ENCODE measurements at places on chromosomes 5 and 9.

GRCh38 chr5:18102733-18103132, 468.5 kb downstream of the TAF11L14 start:
- no peak for DNase-seq

DNA sequence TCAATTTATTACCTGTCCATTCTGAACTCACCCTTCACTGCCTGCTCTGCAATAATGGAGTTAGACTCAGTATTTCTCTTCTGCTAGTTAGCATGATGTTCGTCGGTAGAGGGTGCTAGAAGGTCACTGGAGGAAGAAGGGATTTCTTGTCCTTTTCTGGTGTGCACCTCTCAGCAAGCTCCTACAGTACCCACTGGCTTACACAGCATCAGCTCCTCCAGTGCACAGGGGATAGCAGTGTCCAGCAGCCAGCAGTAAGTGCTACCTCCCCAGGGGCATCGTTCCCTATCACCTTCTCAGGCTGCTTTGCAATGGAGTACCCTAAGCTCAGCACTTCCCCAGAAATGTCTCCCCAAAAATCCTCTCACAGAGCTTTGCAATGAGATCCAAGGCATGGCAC, 45.9 kb upstream of the APC start:
- DNase-seq: no peak

GRCh38 chr9:69877852-69878514, 57.4 kb downstream of the CFAP95 start:
- DNase-seq: no peak

GRCh38 chr9:136645903-136646754, 16.6 kb upstream of the EGFL7 start:
- no peak for DNase-seq

- DNase-seq: no peak
Measured at GRCh38 chr5:122517091-122517490, 205.1 kb downstream of the SNCAIP start.

DNA sequence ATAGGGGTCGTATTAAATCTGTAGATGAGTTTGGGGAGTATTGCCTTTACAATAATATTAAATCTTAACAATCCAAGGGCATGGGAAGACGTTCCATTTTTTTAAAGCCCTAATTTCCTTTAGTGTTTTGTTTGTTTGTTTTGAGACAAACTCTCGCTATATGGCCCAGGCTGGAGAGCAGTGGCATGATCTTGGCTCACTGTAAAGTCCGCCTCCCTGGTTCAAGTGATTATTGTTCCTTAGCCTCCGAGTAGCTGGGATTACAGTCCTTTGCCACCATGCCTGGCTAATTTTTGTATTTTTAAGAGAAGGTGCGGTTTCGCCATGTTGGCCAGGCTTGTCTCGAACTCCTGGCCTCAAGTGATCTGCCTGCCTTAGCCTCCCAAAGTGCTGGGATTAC, 19.9 kb downstream of the NIPBL start:
- DNase-seq: no peak

- DNase-seq: no peak
Measured at GRCh38 chr5:128844354-128844923, 120.8 kb upstream of the SLC27A6 start.

DNA sequence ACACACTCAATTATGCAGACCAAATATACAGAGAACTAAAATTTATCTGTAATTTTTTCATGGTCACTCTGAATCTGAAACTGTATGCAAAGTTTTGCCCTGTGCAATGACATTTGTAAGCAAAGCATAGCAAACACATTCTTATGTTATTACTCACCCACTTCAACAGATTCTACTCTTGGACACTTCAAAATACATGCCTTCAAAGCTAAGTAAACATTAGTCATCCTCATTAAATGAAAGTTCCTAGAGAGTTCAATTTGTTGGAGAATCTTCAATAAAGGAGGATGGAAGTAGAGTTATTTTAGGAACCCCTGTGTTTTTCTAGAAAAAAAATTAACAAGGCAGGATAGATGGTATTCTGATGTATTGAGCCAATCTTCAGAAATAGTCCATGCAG, 639.7 kb upstream of the C9orf72 start:
- no peak for DNase-seq

DNA sequence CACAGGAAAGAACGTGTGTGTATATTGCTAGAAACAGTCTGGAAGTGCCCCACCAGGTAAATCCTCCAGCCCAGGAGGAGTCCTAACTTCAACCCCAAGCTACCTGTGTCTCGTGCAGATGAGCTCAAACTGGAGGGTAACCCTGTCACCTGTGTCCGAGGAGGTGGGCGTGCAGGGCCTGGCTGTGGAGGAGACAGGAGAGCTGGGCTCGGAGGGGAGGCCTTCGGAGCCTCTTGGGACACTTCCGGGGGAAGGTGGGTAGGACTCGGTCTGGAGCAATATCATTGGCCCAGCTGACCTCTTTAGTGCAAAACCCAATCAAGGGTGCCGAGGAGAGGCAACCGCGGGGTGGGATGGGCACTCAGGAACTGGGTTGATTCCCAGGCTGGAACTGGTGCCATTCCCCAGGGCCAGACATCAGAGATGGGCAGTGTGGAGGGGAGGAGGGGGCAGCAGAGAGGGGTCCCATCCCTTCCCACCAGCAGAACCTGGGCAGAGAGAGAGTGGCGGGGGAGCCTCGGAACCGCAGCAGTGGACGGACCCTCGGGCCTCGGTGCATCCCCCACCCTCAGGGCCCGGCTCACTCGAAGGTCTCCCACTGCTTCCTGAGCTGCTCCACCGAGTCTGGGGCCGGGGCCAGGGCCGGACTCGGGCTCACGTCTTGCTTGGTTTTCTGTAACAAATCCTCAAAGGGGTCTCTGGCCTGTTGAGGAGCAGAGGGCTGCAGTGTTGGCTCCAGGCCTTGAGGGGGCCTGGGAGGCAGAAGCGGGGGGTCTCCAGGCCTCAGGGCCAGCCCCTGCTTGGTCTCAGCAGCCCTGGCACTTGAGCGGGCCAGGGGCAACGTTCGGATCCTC, 25.1 kb downstream of the CRB2 start:
- DNase-seq: no peak

GRCh38 chr9:137916540-137916939, 39.0 kb downstream of the CACNA1B start:
- no peak for DNase-seq

DNA sequence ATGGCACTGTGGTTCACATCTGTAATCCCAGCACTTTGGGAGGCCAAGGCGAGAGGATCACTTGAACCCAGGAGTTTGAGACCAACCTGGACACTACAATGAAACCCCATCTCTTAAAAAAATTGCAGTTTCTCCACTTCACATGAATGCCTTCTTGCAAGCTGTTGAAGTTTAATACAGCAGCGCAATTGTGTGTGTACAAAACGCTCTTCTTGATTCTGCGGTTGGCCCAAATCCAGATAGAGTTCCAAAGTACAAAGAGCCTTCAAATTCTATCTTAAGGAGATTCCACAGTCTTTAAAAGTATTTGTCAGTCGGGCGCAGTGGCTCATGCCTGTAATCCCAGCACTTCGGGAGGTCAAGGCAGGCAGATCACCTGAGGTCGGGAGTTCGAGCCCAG, 9.3 kb upstream of the SETX start:
- no peak for DNase-seq

- no peak for DNase-seq
Measured at GRCh38 chr5:67799732-67800234, 415.8 kb upstream of the PIK3R1 start.
